ENCODE measurements at places on chromosomes 6 and 20.

GRCh38 chr6:156599978-156600590 is 177.1 kb upstream of the ARID1B start:
- DNase-seq, result no peak

DNA sequence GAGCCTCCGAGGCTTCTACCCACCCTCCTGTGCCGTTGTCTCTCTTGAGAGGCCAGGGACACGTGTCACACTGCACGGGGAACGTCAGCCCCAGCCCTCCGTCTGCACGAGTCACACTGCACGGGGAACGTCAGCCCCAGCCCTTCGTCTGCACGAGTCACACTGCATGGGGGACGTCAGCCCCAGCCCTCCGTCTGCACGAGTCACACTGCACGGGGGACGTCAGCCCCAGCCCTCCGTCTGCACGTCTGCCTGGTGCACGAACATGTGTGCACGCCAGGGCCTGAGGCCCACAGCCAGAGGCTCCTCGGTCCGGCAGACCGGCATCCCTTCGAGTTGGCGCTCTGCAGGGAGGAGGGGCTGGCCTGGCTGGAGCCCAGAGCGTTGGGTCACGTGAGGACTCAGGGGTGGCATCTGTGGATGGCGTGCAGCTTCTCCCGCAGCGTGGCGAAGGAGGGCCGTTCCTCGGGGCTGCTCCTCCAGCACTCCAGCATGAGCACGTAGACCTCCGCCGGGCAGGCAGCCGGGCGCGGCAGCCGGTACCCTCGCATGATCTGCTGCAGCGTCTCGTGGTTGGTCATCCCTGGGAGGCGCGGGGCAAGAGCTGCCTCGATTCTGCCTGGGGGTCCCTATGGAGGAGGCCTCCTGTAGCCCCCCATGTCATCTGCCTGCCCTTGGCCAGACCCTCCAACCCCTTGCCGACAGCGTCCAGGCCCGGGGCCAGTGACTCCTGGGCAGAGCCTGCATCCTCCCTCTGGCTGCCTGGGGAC is 3.4 kb upstream of the PTK6 start:
- DNase-seq, result no peak

- no peak for DNase-seq
Measured at GRCh38 chr6:38216451-38216850, 396.9 kb downstream of the ZFAND3 start.

GRCh38 chr6:165227644-165228329 is 81.6 kb downstream of the C6orf118 start:
- DNase-seq, result no peak

GRCh38 chr6:3940703-3941102 is 91.5 kb downstream of the FAM50B start:
- DNase-seq, result no peak

DNA sequence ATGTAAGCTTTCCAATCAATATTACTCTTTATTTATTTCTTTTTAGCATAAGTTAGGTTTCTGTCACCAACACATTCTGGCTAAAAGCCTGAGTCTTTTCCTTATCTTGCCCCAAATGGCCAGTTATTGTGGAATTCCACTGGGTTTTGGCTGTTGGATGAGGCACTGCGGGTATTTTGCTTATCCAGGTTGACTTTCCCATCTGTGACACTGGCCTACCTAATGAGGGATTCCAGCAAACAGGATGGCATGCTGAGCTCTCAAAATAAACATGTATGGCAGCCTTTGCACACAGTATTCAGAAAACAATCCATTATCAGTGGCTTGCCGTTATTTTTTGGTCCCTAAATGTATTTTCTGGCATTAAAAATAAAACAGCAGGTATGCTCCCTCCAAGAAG is 6.5 kb upstream of the RALGAPB start:
- DNase-seq, result no peak

DNA sequence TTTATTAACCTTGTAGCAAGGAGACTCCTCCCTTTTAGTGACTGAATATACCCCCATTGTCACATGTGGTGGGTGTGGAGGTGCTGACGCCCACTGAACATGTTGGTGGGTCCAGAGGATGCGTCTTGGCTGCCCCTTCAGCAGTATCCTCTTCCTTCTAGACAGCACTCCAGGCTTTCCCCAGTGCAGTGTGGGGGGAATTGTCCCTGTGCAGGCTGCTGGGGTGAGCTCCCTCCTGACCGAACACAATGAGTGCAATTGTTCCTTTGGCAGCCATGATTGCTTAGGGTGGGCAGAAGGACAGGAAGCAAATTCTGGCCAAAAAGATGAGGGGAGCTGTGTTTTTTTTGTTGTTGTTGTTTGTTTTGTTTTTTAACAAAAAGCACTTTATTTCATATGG is 209.3 kb upstream of the PDE10A start:
- no peak for DNase-seq

GRCh38 chr6:170028629-170029345 is 262.1 kb downstream of the DLL1 start:
- DNase-seq, result no peak

DNA sequence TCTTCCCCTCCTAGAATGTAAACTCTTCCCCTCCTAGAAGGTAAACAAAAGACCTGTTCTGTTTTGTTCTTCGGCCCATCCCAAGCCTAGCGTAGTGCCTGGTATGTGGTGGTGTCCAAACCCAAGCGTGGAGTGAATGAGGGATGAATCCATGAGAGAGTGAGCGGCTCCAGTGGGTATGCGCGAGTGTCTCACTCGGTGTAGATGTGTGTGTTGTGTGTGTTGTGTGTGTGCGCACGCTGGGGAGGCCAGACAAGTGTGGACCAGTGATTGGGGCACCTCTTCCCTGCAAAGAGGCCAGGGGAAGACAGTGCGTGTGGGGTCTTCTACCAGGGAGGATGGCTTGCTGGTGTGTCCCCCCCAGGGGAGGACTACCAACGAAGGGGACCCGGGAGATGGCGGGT is 392 bp upstream of the SLC2A10 start:
- no peak for DNase-seq

- DNase-seq, result no peak
Measured at GRCh38 chr6:90420500-90420899, 123.9 kb upstream of the BACH2 start.

DNA sequence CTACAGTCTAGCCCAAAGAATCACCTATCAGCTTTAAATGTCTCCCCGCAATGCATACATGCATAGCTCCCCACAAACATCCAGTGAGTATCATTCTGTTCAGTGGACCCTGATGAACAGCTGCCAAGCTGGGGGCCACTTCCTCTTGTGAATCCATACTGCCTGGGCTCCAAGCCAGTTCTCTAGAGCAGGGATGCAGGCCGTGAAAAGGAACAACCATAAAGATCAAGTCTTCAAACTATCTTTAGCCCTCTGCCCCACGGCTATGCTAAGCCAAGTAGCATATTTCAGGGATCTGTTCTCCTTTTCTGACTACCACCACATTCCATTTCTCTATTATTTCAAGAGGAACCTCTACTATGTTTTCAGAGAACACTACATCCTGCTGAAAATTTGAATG is 191.7 kb upstream of the BTBD3 start:
- DNase-seq, result no peak

DNA sequence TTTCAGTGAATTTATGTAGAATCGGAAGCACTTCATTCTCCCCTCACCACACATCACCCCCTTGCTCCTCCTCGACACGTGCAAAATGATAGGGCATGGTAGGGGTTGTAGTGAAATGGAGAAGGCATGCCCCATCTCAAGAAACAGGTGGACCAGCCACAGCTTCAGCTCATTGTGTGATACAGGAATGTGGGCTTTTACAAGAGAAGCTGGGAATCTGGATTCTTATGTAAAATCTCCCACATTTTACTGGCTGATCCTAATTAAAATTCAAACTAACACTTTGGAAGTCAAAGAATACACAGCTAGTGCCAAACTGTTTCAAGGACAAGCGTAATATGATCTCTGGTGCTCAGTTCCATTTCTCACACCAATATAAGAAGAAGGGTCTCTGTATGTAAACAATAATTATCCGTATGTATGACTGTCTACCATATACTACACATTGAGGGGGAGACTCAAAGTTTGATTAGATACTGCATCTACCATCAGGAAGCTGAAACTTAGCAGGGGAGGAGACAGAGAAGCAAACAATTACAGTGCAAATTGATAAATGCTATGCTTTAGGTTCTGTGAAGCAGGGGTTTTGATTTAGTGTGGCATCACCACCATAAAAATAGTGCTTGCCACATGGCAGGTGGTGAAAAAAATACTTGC is 24.3 kb upstream of the KIAA0408 start:
- DNase-seq, result no peak
